Activated naive CD4-positive, alpha-beta T cell treated with anti-CD3 and anti-CD28 coated beads, Interleukin-2, amount 10 ng/mL, durations not matched to agents 5 hours and 36 hours (primary cell): ENCODE measurements at places on chromosomes 5 and 9. TPM values are rescaled to one million over a fixed set of nuclear protein-coding genes. Genes with fewer than 3 reads are reported as not detected.

SKIC3 gene
- total RNA-seq = 81.6 TPM

NOXA1 gene
- 1.0 TPM for total RNA-seq

ALDH1A1 gene
- total RNA-seq = not detected

BHMT2 gene
- not detected for total RNA-seq

SPINK5 gene
- not detected for total RNA-seq

SEMA6A gene
- not detected for total RNA-seq

SLC27A6 gene
- total RNA-seq = not detected

CCDC180 gene
- 4.3 TPM for total RNA-seq

BTNL3 gene
- total RNA-seq = not detected

APBA1 gene
- total RNA-seq = 0.35 TPM

CTXN3 gene
- not detected for total RNA-seq

IFNA16 gene
- not detected for total RNA-seq

IFNB1 gene
- not detected for total RNA-seq

TRIM52 gene
- total RNA-seq = 34.2 TPM

FAM200C gene
- 0.40 TPM for total RNA-seq

OSTF1 gene
- total RNA-seq = 103 TPM

IL3 gene
- total RNA-seq = not detected

CKMT2 gene
- not detected for total RNA-seq

MYOZ3 gene
- 0.20 TPM for total RNA-seq

PGM5 gene
- not detected for total RNA-seq

HACD4 gene
- 13.0 TPM for total RNA-seq

HDAC3 gene
- total RNA-seq = 67.0 TPM

FGF10 gene
- not detected for total RNA-seq

PCDHA4 gene
- total RNA-seq = not detected

CCDC192 gene
- total RNA-seq = not detected

TRMO gene
- 30.2 TPM for total RNA-seq

IL17B gene
- total RNA-seq = not detected

COL15A1 gene
- 0.20 TPM for total RNA-seq

CDH9 gene
- total RNA-seq = not detected

LPCAT1 gene
- total RNA-seq = 47.4 TPM

HTR1A gene
- total RNA-seq = not detected

AKNA gene
- total RNA-seq = 320 TPM

RNF44 gene
- total RNA-seq = 161 TPM

CCDC171 gene
- total RNA-seq = 1.3 TPM

GMCL2 gene
- total RNA-seq = not detected

IGFBPL1 gene
- not detected for total RNA-seq

CCNB1 gene
- 122 TPM for total RNA-seq

SURF2 gene
- 16.5 TPM for total RNA-seq

ARSI gene
- total RNA-seq = not detected

AJM1 gene
- 5.6 TPM for total RNA-seq

FSTL4 gene
- total RNA-seq = not detected

PCDHB7 gene
- total RNA-seq = not detected

SH2D3C gene
- total RNA-seq = 70.4 TPM

QSOX2 gene
- 12.5 TPM for total RNA-seq

DCAF12 gene
- 40.8 TPM for total RNA-seq

SLC25A46 gene
- 41.6 TPM for total RNA-seq

ERCC8 gene
- 8.0 TPM for total RNA-seq

SHB gene
- 0.30 TPM for total RNA-seq

EPB41L4B gene
- not detected for total RNA-seq

LCN2 gene
- total RNA-seq = not detected

HAVCR1 gene
- 4.3 TPM for total RNA-seq

NPR2 gene
- 8.6 TPM for total RNA-seq

CDC14B gene
- total RNA-seq = 0.55 TPM

ABLIM3 gene
- not detected for total RNA-seq

FGF18 gene
- not detected for total RNA-seq

NREP gene
- 19.2 TPM for total RNA-seq

TARS1 gene
- 148 TPM for total RNA-seq
